ENCODE measurements at places on chromosomes 6 and 20.
A peak's percentile ranks its signal among the peaks of the same experiment; 100 is the strongest.

GRCh38 chr6:95866732-95867131 lies 149.0 kb upstream of the FUT9 start:
- DNase-seq: no peak

- DNase-seq: no peak
Measured at GRCh38 chr6:99146711-99147110, 199.0 kb upstream of the FBXL4 start.

GRCh38 chr6:79668381-79668780 lies 37.3 kb downstream of the SH3BGRL2 start:
- DNase-seq: no peak

DNA sequence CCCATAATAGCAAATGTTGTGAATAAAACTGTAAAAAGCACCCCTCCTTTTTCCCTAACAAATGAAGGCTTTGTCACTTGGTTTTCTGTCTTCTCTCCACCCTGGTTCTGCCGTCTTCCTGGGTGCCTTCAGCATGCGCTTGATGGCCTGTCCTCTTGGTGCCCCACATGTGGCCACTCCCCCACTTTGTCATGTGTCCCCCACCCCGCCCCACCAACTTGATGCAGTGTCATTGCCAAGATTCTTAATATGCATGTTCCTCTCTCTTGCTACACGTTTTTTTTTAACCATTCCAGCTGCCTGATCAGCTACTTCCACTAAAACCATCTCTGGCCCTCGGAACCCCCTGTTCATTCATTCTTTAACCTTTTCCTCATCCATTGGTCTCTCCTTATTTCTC lies 340.3 kb downstream of the QKI start:
- no peak for DNase-seq

DNA sequence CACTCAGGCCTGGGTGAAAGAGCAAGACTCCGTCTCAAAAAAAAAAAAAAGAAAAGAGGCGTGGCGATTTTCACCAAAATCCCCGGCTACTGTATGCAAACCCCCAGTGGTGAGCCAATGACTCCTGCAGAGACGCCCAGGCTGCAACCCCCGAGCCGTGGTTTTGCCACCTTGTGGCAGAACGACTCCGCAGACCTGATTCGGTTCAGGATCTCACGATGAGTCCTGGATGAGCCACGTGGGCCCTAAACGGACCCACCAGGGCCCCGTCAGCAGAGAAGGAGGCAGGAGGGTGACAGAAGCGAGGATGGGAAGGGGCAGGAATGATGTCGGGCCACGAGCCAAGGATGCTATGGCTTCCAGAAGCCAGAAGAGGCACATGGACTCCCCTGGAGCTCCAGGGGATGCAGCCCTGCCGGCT lies 42.5 kb downstream of the SLC2A4RG start:
- peak; percentile 32 for DNase-seq

- DNase-seq: no peak
Measured at GRCh38 chr20:52103335-52103912, 88.2 kb downstream of the ZFP64 start.

GRCh38 chr6:41257369-41258195 lies 28.9 kb downstream of the TREM1 start:
- no peak for DNase-seq

GRCh38 chr20:10927936-10928840 lies 254.4 kb upstream of the JAG1 start:
- no peak for DNase-seq

- DNase-seq: peak; percentile 91
Measured at GRCh38 chr6:29723262-29723665, at the start of gene HLA-F. Gene HLA-F (plus strand): TSS chr6:29723434. CDS start chr6:29723464, 30 bp downstream.

DNA sequence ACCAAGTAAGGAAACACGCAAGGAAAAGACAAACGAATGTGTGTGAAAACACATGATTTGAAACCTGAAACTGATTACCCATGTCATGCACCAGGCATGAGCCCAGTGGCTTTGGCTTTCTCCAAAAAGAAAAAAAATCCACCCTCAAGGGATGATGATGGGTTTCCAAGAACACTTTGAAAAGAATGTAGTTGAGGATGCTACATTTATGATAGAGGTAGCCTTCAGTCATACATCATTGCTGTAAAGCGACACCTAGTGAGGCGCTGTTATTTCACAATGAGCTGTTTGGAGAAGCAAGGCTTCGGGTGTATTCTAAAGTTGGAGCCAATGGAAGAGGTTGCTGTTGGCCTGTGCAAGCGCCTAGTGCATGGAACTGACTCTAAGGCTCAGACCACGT lies 124.9 kb downstream of the SCML4 start:
- no peak for DNase-seq

- DNase-seq: no peak
Measured at GRCh38 chr20:16639027-16639941, 66.0 kb upstream of the KIF16B start.

- DNase-seq: peak; percentile 34
Measured at GRCh38 chr6:33621711-33622388, 728 bp downstream of the ITPR3 start.

- DNase-seq: no peak
Measured at GRCh38 chr6:85866758-85867401, 224.2 kb upstream of the SYNCRIP start.

DNA sequence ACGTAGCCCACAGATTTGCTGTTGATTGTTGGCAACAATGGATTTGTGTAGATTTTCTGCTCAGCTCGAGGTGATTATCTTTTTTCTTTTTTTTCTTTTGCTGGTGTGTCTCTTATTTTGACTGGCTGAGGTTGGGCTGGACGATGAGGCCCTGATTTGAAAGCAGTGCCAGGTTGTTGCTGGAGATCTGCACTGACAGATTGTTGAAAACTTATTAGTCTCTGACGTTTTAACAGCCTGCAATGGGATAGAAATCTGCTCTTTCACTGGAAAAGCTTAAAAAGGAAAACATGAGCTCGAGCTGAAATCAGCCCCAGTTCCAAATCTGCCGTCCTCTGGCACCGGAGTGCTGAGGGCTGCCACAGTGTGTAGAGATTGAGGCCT lies 87.7 kb downstream of the PDE7B start:
- no peak for DNase-seq

DNA sequence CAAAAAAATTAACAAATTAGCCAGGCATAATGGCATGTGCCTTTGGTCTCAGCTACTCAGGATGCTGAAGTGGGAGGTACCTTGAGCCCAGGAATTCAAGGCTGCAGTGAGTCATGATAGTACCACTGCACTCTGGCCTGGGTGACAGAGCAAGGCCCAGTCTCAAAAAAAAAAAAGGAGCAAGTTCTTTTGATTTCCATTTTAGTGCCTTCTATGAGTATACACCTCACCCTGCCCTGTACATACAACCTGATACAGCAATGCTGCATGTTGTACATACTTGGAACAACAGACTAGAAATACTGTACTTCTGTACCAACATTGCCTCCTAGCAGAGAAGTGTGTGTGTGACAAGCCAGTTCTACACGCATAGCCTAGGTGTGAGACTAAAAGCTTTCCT lies 97.3 kb upstream of the CARMIL1 start:
- no peak for DNase-seq

DNA sequence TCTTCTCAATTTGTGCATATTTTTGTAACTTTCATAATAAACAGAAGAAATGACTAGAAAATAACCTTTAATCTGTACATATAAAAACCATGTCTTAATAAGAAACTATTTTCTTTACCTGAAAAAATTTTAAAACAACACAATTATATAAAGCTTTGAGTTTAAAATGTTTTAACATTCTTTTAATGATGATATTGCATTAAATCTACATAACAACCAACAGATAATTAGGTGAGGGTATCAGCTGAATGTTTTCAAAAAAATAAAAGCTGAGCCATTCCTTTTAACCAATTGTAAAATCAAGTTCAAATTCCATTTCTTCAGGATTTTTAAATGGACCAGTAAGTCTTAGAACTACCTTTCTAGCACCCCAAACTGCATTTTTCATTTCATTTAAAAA lies 1185.0 kb upstream of the CITED2 start:
- DNase-seq: no peak

DNA sequence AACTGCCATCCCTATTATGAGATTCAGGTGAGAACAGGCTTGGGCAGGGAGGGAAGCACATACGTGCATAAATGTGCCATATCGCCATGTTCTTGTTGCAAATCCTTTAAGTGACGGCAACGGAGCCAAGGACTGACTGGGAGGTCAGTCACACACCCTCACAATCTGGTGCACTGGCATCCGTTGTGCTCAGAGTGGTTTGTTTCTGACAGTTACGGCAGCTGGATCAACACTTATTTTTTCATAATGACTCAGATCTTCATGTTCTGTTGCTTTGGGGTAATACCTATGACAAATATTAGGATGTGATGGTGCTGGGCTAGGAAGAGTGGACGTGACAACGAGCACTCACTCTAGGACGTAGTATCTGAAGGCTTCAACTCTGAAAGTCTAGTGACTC lies 56.2 kb upstream of the PREP start:
- DNase-seq: no peak

GRCh38 chr6:52022675-52023074 lies 64.7 kb downstream of the PKHD1 start:
- DNase-seq: no peak

DNA sequence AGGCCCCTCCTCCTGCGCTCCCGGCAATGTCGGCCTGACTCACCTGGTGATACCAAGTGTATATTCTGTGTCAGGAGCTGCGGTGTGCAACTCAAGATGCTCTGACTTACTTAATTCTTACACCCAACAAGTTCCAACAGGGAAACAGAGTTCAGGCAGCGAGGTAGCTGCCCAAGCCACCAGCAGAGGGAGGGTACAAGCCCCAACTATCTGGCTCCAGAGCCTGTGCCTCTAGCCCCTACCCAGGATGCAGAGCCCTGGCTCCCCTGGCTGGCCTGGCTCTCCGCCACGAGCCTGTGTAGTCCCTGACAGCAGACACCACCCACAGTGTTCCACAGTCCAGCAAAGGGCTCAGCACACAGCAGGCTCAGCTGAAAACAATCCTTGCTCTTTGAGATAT lies 34.9 kb downstream of the C20orf203 start:
- DNase-seq: no peak

DNA sequence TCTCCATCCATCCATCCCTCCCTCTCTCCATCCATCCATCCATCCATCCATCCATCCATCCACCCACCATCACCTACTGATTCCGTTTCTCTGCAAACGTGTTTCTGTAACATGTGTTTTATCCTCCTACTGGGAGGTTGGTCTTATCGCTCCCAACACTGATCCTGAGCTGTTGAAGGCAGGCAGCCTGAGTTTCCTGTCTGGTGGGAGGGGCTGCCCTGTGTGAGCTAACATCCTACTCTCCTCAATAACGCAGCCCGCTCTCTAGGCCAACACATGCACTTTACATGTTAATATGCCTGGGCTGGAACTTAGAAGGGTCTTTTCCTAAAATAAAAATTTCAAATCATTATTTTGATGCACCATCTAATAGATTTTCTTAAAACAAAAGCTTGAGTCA lies 126.5 kb downstream of the WDR27 start:
- no peak for DNase-seq

- no peak for DNase-seq
Measured at GRCh38 chr20:56439771-56440291, 27.8 kb downstream of the CASS4 start.

DNA sequence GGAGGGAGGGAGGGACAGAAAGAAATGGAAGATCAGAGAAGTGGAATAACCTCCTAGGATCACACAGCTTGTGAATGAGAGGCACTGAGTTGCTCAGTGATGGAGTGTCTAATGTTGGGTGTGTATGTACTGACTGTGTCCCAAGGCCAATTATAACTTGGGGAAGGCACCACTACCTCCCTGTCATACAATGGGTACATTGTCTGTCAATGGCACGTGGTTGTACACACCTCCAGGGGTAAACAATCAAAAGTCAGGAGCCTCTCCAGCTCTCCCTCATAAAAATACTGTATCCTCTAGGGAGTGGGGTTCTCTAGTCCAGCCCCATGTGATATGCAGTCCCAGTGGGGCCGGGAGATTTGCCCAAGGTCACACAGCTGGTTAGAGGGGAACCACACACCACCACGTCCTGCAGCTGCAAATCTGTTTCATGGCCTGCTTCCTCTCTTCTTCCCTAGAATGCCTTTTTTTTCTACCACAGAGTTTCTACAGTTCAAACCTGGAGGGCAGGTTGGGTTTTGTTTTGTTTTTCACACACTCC lies 112.5 kb downstream of the SNX5 start:
- DNase-seq: peak; percentile 76

DNA sequence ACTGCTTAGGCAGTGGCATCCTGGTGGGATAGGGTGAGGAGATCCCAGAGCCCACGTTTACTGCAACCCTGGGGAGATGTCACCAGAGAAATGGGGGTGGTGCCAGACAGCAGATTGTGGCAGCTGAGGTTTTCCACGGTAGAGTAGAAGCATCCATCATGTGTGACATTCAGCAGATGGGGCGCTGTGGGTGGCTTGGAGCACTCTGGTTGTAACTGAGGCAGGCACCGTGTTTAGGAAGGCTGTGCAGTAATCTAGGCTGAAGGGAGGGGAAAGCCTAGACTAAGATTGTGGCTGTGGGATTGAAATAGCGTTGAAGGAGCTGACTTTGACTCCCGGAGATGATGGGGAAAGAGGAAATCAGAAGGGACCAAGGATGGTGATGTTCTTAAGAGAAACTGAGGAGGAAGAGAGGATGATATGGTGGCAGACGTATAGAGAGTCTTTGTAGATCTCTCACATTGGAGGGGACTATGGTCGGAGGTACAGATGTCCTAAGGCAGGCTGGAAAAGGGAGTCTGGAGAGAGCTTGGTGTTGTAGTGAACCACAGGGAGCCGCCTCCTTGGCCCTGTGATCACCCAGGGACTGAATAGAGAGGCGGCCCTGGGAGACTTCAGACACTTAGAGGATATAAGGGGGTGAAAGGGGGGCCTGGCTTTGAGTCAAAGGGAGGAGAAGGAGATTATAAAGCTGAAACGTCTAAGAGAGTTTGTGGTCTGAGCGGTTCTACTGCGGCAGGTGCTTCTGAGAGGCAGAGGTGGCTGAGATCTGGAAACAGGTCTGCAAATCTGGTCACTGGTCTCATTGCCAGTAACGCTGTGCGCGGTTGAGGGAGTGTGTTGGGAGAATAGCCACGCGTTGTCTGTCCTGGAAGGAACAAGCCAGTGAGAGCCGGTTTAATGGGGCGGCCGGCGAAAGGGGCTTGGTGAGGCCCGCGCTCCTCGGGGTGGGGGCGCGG lies 792 bp upstream of the MICA start:
- peak; percentile 51 for DNase-seq

- DNase-seq: no peak
Measured at GRCh38 chr6:37376078-37376743, 22.4 kb downstream of the RNF8 start.

DNA sequence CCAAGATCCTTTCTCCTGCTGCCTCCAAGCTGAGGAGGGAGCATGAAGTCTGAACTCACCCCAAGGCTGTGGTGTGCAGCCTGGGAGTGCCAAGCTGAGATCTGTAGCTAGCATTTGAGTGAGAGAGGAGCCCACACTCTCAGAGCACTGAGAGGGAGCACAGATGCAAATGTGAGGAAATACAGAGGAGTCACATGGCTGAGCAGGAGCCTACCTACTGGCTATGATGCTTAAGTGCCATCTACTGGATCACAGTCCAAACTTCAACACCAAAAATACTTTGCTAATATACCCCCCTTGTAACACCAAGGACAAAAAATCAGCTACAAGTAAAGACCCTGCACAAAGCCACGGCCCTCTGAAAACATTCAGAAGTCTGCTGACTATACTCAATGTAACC lies 94.4 kb upstream of the IMPG1 start:
- no peak for DNase-seq

All from T-helper 2 cell (primary cell).